ENCODE measurements at places on chromosomes 6 and 20. TPM values are rescaled to one million over a fixed set of nuclear protein-coding genes. Genes with fewer than 3 reads are reported as not detected.

- no peak for DNase-seq
Measured at GRCh38 chr20:54345821-54346220, 129.6 kb upstream of the DOK5 start.

DNA sequence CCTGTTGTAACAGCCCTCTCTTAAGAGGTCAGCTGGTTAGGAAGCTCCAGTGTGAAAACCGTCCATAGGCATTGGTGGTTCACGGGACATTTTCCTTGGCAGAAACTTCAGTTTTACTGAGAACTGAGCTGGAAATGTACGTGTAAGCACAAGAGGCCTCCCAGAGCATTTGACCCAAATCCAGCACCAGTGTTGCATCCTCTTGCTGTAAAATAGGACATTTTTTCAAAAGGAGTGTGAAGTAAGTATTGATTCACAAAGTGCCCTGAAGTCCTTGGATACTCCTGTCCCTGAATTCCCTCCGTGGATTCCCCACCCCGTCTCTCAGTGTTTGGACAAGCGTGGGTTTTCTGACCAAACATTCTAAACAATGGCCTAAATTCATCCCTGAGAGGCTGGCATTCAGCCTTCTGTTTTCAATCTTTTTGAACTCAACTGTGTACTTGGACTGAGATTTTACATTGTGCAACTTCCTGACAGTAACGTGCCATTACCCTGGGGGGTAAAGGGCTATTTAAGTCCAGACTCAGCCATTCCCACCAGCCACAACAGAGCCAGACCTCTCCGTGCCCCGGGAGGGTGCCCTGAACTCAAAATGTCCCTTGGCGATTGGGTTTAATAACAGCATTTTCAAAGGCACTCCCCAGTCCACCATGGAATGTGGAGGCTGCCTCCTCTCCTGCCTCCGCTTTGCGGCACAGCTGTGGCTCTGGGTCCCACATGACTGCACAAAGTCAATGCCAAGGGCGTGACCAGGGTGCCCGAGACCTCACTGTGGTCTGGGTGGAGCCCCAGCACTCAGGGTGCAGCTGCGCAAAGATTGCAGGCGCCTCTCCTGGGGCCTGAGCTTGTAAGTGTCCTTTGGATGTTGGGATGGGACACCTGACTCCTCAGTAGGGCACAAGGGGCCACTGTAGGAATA, 92.7 kb upstream of the AFDN start:
- DNase-seq: no peak

DNA sequence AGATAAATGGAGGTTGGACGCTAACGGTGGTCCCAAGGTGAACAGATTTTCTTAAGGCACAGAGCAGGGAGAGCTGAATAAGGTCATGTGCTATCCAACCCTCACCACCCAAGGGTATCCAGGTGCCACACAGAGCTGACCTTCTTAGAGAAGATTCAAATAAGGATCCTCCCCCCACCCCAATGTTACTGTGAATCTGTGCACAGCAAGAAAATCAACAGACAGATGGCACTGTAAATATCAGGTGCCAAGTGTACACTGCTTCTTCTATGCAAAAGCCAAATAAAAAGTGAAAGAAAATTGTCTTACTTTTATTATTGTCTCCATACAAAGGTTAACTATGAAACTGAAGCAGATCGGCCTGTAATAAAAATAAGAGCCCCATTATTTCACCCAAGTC, 96.9 kb downstream of the PAK5 start:
- no peak for DNase-seq

DNA sequence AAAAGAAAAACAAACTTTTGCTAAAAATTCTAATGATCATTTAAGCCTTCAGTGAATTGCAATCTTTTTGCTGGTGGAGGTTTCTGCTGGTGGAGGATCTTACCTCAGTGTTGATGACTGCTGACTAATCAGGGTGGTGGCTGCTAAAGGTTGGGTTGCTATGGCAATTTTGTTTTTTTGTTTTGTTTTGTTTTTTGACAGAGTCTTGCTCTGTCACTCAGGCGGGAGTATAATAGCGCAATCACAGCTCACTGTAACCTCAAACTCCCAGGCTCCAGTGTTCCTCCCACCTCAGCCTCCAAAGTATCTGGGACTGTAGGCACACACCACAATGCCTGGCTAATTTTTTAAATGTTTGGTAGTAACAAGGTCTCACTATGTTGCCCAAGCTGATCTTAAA, 94.7 kb downstream of the ANKRD6 start:
- DNase-seq: no peak

DNA sequence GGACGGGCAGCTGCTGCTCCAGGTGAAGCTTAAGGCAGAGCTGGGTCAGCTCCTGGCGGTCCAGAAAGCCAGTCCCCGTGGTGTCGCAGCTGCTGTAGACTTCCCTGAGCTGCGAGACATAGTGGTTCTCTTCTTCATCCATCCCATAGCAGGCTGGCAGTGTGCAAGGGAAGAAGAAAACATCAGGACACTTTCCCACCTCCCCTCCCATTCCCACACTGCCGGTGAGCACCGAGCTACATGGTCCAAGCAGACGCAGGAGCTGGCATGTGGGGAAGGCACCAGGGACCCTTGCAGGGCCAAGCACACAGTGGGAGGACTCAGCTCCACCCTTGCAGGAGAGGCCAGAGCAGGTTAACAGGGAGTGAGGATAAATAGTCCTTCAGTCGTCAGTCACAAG, 58.9 kb downstream of the NINL start:
- no peak for DNase-seq

DNA sequence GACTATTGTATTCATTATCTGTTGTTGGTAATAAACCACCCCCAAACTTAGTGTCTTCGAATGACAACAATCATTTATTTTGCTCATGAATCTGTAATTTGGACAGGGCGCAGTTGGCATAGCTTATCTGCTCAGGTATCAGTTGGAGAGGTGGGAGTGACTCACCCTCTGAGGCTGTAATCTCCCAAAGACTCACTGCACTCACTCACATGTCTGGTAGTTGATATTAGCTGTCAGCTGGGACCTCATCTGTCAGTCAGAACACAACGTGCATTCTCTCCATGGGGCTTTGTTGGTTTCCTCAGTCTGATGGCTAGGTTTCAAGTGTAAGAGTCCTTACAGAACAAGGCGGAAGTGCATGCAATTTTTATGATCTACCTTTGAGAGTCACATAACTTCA, 219.0 kb upstream of the PRND start:
- no peak for DNase-seq

- DNase-seq: no peak
Measured at GRCh38 chr20:5041433-5041832, 40.1 kb upstream of the SLC23A2 start.

DNA sequence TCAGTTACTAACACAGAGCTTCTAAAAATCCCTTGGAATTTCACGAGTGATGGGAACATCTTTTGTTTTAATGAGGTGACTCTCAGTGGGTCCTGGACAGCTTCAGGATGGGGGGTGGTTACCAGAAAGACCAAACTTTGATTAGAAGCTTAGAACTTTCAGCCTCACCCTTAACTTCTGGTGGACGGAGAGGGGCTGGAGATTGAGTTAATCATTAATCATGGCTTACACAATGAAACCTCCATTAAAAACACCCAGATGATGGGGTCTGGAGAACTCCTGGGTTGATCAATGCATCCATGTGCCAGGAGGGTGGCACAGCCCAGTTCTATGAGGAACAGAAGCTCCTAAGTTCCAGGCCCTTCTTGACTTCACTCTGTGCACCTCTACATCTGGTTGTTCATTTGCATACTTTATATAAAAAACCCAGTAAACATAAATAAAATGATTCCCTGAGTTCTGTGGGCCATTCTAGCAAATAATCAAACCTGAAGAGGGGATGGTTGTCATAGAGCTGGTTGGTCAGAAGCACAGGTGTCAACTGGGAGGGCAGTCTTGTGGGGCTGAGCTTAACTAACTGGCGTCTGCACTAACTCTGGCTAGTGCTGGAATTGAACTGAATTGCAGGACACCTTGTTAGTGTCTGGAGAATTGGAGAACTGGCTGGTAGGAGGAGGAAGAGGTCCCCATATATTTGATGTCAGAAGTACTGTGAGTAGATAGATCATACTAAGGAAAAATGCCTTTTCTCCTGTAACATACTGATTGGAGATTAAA, 10.3 kb downstream of the RMND1 start:
- DNase-seq: no peak

GRCh38 chr20:2385496-2385895, 4.8 kb downstream of the TGM6 start:
- DNase-seq: no peak

DNA sequence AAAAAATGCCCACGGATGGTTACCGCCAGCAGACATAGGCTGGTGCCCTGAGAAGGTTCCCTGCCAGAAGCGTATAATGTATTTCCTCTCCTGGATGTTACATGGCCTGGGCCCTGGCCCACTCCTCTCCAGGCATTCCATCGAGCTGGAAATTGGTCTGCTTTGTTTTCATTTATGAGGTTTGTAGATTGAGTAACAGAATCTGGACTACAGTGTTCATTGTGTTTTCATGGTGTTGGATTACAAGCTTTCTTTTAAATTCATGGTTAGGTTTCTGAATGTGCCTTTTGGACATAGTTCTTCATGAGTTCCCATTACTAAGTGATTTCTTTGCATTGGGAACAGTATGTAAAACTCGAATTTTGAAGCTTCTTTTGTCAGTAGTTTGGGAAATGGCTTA, 6.4 kb downstream of the TIAM2 start:
- DNase-seq: no peak

GRCh38 chr20:1509237-1509636, 18.0 kb upstream of the SIRPB2 start:
- no peak for DNase-seq

- no peak for DNase-seq
Measured at GRCh38 chr6:105310371-105310770, 92.5 kb downstream of the PREP start.

DNA sequence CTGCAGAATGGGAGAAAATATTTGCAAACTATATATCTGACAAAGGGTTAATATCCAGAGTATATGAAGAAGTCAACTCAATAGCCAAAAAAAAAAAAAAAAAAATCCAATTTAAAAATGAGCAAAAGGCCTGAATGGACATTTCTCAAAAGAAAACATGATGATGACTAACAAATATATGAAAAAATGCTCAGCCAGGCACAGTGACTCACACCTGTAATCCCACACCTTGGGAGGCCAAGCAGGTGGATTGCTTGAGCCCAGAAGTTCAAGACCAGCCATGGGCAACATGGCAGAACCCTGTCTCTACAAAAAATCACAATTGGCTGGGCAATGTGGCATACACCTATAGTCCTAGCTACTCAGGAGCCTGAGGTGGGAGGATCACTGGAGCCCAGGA, 2.1 kb upstream of the ECHDC1 start:
- DNase-seq: no peak

GRCh38 chr20:41407607-41408006, 41.0 kb upstream of the EMILIN3 start:
- no peak for DNase-seq

- no peak for DNase-seq
Measured at GRCh38 chr6:71083308-71083820, 126.5 kb upstream of the B3GAT2 start.

DNA sequence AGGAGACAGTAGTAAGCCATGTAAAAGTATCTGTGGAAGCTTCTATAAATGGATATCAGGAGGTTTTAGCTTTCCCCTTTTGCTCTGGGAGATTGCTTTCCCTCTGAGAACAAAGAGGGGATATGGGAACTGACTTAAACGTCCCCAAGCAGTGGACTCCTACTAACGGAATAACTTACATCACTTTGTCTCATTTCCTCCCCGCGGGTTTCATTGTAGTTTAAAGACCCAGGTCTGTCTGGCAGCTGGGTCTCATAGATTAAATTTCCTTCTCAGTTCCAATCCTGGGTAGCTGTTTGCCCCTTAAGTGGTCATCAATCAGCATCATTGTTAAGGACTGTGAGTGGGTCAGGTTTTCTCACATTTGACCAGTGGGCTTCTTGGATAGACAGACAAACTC, 68.7 kb downstream of the PLAGL1 start:
- no peak for DNase-seq

- DNase-seq: no peak
Measured at GRCh38 chr6:154123155-154123956, 84.3 kb downstream of the OPRM1 start.

The GTSF1L gene
- not detected for total RNA-seq

The MACROD2 gene
- total RNA-seq: 3.6 TPM

The POM121L2 gene
- not detected for total RNA-seq

The FLRT3 gene
- total RNA-seq: 0.05 TPM

The EYS gene
- total RNA-seq: 0.08 TPM

The CTCFL gene
- total RNA-seq: not detected

The C6orf58 gene
- total RNA-seq: not detected

The ATP9A gene
- total RNA-seq: 25.2 TPM

The HUS1B gene
- total RNA-seq: not detected

Measured in left ventricle myocardium inferior (tissue), 1 donor.